T-helper 2 cell treated with Interferon-gamma antibody and Interleukin-4, amounts not matched to agents 5 μg/mL and 100 μg/mL, for 36 hours (primary cell): ENCODE measurements at places on chromosomes 7 and 10.

DNA sequence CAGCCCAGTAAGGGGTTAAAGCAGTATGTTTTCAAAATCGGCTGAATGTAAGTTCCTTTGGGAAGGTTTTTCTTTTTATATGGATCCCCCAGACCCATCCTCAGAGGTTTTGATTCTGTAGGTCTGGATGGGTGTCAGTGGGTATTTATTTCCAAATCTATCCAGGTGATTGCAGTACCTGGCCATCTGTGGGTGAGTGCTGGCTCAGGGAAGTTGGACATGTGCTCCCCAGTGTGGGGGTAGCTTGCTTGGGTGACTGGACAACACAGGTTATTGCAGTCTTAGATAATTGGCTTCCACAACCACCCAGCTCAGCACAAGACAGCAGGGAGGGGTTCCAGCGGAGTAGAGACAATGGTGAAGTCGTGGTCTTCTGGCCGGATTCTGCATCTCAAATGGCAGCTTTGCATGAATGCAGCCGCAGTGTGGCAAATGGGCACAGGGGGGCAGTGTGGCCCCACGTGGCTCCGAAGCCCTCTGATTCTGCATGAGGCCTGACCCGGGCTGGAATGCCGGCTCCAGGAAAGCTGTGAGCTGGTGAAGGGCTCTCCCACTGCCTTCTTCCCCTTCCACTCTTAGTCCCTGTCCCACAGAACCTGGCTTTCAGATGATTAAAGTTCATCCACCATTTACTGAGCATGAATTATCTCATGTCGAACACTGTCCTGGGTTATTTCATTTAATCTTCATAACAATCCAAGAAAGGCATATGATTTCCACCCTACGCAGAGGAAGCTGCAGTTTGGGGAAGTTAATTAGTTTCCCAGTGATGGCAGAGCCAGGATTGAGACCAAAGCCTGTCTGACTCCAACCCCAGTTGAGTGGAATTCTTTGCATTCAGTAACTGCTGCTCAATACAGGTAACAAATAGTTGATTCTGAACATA lies 64.5 kb upstream of the SYPL1 start:
- no peaks in the 10 kb centered on the region for H3K36me3 ChIP-seq
- peaks cover 2% of the 10 kb centered on the region for H3K4me1 ChIP-seq
- no peak overlapping the region for H3K4me3 ChIP-seq
- H3K27me3 ChIP-seq, result peaks cover 18% of the 10 kb centered on the region
- no peak overlapping the region for H3K27ac ChIP-seq
- peak; percentile 58 for DNase-seq

DNA sequence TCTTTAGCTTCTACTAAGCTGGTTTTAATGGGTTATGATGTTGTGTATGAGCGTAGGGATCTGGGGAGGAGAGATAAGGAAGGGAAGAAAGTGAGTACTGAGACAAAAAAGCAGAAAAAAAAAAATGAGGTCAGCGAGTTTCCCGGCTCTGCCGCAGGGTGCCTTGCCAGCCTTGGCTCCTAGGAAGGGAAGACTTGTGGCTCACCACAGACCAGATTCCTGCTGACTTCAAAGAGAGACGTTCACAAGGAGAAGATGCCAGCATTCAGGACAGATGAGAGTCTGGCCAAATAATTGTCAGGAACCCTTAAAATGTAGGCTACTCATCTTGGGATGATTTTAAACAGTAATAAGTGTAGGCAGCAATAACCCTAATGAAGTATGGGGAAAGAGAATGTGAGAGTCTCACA lies 11.4 kb upstream of the FAS start:
- H3K27me3 ChIP-seq, result peaks cover 3% of the 10 kb centered on the region
- DNase-seq, result no peak
- H3K36me3 ChIP-seq, result peaks cover 10% of the 10 kb centered on the region
- H3K4me1 ChIP-seq, result peaks cover 26% of the 10 kb centered on the region

DNA sequence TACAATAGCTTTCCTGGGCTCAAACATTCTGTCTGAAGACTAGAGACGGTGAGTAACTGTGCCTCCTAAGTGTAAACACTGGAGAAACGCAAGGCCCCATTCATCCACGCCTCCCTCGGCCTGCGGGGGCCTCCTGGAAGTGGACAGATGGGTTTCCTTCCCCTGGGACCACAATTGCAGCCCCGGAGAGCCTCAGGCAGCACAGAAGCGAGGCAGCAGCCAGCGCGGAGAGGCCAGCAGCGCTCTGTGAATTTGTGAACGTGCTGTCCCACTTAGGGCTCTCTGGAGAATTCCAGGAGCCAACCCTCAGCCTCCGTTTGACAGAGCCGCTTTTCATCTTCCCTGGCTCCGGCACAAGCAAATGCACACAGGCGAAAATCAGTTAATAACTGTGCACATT lies 23.2 kb upstream of the CALN1 start:
- H3K36me3 ChIP-seq, result no peaks in the 10 kb centered on the region
- H3K4me1 ChIP-seq, result no peaks in the 10 kb centered on the region
- H3K4me3 ChIP-seq, result no peak overlapping the region
- H3K27me3 ChIP-seq, result no peaks in the 10 kb centered on the region
- no peak overlapping the region for H3K27ac ChIP-seq

DNA sequence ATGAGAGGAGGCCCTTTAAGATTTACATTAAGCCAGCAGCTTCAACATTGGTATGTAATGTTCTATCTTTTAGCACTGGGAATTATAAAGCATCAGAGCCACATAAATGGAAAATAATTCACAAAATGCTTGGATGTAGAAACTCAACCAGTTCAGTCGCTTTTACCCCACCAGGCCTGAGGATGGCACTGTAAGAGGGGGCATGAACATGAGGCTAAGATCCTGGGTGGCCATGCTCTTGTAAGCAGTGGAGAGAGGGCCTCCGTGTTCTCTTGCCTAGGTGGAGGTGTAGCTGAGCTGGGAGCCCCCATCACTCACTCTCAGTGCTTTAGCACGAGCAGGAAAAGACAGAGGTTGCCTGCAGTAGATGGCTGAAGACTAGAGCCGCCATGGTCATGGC lies 238.8 kb downstream of the FANK1 start:
- H3K4me1 ChIP-seq, result peaks cover 2% of the 10 kb centered on the region
- H3K27me3 ChIP-seq, result no peaks in the 10 kb centered on the region
- no peaks in the 10 kb centered on the region for H3K36me3 ChIP-seq
- H3K27ac ChIP-seq, result no peak overlapping the region
- no peak overlapping the region for H3K4me3 ChIP-seq

- no peaks in the 10 kb centered on the region for H3K27me3 ChIP-seq
- H3K4me3 ChIP-seq, result no peak overlapping the region
- DNase-seq, result no peak
- H3K4me1 ChIP-seq, result no peaks in the 10 kb centered on the region
Observed at GRCh38 chr7:151213826-151214225, 3.5 kb upstream of the H2BK1 start.

DNA sequence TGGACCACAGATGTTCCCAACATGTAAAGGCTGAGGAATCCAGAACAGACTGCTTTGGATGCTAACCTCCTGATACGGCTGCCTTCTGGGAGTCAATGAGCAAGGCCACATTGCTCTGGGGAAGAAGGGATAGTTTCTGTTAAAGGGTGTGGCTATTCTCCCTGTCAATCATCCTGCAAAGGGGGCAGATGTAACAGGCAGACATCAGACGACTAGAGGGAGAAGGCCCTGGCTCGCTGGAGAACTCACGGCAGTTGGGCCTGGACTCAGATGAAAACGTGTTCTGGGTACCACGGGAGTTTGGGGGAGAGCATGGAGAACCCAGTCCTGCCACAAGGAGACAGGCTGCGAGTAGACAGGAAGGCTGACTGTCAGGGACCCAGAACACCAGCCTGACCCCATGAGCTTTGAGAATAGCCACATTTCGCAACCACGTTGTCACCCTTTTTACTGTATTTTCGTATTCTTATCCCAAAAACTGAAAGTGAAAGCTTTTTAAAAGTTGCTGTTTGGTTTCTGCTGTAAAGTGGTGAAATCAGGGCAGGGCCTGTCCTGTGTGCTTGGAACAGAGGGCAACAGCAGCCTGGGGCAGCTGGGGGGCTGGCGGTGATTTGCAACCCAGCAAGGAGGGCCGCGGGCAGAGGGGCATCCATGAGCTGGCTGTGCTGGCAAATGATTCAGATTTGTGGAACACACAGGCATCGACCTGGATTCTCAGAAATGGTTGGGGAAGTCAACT lies 95.3 kb downstream of the MYOF start:
- peaks cover 2% of the 10 kb centered on the region for H3K36me3 ChIP-seq
- peak overlapping the region; percentile 93 for H3K27ac ChIP-seq
- peaks cover 28% of the 10 kb centered on the region for H3K4me1 ChIP-seq
- peak; percentile 10 for DNase-seq
- H3K27me3 ChIP-seq, result no peaks in the 10 kb centered on the region
- H3K4me3 ChIP-seq, result peak overlapping the region; percentile 51

DNA sequence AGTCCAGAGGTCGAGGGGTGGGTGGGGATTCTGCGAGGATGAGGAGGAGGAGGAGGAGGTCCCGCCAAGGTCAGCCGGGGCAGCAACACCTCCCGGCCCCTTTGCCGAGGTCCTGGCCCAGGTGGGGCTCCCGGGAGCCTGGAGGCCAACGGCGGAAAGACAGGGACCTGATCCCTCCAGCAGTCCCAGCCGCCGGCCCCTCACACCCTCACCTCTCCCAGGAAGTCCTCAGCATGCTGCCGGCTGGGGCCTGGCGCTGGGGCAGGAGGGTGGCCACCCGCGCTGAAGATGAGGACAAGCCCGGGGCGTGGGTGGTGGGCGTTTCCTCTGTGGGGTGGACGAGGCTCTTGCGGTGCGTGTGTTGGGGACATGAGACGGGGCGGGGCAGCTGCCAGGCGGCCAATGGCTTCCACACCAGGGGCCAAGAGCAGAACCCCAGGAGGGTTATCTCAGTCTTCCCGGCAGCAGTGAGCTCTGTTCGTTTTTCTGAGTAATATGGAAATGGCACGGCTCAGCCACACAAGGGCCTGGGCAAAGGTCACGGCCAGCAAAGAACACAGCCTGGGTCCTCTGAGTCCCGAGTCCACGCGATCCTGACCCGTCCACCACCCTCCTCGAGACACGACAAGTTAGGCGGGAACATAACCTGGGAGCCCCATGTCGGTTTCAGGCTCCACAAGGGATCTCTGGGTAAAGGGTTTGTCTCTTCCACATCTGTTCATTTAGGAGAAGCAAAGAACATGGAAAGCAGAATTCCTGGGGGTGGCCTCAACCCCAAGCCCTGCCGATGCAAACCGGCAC lies 82.9 kb upstream of the PDGFA start:
- peak overlapping the region; percentile 98 for H3K27ac ChIP-seq
- peaks cover 34% of the 10 kb centered on the region for H3K4me1 ChIP-seq
- peaks cover 19% of the 10 kb centered on the region for H3K36me3 ChIP-seq
- no peaks in the 10 kb centered on the region for H3K27me3 ChIP-seq

DNA sequence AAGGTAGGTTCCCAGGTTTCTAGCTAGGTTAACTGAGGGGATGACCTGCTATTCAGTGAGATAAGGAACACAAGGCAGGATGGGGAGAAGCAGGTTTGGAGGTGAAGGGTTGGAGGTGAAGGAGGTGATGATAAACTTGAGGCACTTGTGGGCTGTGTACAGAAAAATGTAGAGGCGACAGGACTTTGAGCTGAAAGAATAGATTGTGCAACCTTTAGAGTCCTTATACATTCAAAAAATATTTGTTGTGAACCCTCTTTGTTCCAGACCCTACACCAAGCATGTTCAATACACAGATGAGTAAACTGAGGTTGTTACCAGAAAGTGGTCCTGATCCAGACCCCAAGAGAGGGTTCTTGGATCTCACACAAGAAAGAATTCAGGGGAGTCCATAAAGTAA lies 45.4 kb upstream of the LRGUK start:
- H3K4me1 ChIP-seq, result no peaks in the 10 kb centered on the region
- no peaks in the 10 kb centered on the region for H3K27me3 ChIP-seq
- DNase-seq, result no peak

- no peak overlapping the region for H3K4me3 ChIP-seq
- DNase-seq, result no peak
- no peak overlapping the region for H3K27ac ChIP-seq
- peaks cover 2% of the 10 kb centered on the region for H3K36me3 ChIP-seq
- H3K4me1 ChIP-seq, result peaks cover 8% of the 10 kb centered on the region
Observed at GRCh38 chr7:75943864-75944263, 28.9 kb downstream of the POR start.

- H3K4me1 ChIP-seq, result no peaks in the 10 kb centered on the region
- no peak overlapping the region for H3K27ac ChIP-seq
- H3K27me3 ChIP-seq, result no peaks in the 10 kb centered on the region
- no peak overlapping the region for H3K4me3 ChIP-seq
Observed at GRCh38 chr10:132726951-132727350, 59.0 kb downstream of the NKX6-2 start.

DNA sequence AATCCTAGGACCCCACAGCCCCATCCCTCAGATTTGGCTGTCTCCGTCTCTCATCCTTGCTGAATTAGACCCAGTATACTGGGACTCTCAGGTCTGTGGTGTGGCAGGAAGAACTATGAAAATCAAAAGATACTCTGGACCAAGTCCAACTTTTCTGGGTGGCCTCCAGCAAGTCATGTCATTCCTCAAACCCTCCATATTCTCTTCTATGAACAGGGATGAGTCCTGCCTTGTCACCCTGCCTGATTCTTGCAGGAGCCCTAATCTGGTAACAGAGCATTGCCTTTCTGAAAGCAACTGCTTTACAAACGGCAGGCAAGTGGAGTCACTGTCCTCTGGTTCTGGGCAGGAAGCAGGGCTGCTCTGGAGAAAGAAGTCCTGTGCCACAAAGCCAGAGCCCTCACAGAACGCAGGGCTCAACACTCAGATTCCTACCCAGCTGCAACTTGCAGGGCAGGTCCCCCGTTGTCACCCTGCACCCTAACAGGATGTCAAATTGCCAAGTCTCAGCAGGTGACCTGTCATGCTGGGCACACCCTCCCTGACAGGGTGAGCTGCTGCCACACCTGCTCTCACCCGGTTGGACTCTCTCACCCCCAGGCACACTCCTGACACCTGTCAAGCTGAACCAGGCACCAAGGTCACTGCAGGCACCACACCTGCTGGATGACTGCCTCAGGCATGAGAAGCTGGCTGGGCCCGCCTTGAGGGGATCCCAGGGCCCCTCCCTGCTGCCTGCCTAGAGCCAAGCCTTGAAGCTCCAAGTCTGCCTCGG lies 227.7 kb downstream of the KCNMA1 start:
- H3K4me1 ChIP-seq, result no peaks in the 10 kb centered on the region
- H3K27ac ChIP-seq, result no peak overlapping the region
- no peak for DNase-seq
- H3K36me3 ChIP-seq, result no peaks in the 10 kb centered on the region
- no peak overlapping the region for H3K4me3 ChIP-seq
- H3K27me3 ChIP-seq, result no peaks in the 10 kb centered on the region

DNA sequence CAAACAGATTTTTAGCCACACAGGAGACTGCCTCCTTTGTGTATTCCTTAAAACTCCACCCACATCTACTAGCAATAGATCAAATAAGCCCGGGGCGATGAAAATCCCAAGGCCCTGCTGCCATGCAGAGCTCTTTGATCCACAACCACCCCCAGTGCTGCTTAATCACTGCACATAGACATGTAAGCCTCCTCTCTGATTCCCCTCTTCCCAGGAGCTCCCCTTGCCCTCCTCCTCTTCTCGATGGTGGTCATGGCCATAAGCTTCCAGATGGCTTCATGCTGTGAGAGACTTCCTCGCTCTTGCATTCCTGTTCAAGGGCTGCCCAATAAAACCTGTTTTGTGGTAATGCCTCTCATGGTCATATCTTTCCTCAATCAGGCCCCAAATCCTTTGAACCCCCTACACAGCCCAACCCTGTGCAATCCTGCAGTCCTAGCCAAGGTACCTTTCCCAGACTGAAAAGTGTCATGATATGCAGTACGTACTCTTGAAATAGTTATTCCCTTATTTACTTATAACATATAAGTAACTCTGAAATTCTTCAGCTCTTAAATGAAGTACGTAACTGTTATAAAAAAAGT lies 158.5 kb downstream of the CACNA2D1 start:
- no peak for DNase-seq
- H3K36me3 ChIP-seq, result no peaks in the 10 kb centered on the region
- no peak overlapping the region for H3K27ac ChIP-seq
